ENCODE measurements at places on chromosomes 11 and 22.

- DNase-seq = no peak
These were observed 162.1 kb downstream of the MN1 start for GRCh38 chr22:27639248-27640086.

DNA sequence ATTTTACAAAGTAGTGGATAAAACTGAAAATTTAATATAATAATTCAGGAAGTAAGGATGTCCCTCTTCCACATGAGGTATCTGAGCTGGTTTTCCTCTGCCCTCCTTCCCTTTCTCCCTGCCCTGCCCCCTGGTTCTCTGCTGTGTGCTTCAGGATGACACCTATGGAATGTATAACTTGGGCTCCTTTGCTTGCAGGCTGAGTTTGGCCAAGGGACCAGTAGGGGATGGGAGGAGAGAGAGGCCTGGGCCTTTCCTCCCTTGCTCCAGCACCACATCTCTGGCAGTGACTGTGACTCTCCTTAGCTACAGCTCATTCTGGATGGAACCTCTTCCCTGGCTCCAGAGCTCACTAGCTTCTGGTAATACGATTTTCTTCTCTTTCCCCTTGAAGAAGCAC, 10.1 kb downstream of the IRAG1 start:
- DNase-seq = no peak

- no peak for DNase-seq
These were observed 1024.3 kb downstream of the BRD1 start for GRCh38 chr22:48803171-48803947.

DNA sequence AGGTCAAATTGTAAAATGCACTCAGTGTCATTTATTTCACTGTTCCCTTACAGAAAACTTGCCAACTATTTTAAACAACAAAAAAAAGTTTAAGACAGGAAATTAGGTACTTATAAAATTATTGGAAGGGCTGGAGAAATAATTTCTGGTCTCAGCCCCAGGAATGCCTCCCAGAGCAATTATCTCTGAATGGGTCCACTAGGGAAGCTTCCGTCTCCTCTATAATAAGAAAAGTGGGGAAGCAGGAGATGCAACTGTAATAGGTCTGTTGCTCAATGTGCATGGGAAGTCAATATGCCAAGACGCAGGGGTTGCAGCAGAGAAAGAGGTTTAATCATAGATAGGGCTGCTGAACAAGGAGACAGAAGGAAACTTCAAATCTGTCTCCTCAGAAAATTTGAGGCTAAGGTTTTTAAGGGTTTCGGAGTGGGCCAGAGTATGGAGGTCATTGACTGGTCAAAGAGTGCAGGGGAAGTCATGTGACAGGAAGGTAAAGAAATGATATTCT, 10.9 kb upstream of the RNF141 start:
- no peak for DNase-seq

DNA sequence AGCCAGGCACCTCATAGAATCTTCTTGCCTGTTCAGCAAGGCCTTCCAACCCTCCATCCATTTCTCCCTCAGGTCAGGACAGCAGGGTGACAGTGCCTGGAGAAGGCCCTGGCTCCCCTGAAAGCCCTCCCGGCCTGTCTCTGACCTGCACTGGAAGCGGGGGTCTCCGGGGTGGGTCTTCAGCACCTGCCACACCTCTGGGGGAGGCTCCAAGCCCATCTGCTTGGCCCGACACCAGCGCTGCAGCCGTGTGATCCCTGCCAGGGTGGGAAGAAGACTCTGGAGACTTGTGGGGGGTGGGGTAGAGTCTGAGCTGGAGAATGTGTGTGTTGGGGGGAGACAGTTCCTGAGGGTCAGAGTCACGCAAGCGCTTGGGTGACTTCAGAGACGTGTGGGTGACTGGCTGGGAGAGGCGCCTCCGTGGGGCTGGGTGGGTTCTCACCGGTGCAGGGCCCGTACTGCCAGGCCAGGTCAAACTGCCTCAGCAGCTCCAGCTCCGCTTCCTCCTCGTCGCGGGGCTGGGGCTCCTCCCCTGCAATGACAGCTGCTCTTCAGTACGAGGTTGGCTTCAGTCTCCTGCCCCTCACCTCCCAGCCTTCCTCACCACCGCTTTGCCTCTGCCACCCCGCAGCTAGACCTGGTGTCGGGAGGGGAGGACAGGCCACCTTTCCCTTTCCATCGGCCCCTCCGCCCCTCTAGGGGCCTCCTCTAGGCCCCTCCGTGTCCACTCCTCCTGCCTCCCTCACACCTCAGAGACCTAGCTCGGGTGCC, 615 bp downstream of the POLD4 start:
- DNase-seq = no peak

DNA sequence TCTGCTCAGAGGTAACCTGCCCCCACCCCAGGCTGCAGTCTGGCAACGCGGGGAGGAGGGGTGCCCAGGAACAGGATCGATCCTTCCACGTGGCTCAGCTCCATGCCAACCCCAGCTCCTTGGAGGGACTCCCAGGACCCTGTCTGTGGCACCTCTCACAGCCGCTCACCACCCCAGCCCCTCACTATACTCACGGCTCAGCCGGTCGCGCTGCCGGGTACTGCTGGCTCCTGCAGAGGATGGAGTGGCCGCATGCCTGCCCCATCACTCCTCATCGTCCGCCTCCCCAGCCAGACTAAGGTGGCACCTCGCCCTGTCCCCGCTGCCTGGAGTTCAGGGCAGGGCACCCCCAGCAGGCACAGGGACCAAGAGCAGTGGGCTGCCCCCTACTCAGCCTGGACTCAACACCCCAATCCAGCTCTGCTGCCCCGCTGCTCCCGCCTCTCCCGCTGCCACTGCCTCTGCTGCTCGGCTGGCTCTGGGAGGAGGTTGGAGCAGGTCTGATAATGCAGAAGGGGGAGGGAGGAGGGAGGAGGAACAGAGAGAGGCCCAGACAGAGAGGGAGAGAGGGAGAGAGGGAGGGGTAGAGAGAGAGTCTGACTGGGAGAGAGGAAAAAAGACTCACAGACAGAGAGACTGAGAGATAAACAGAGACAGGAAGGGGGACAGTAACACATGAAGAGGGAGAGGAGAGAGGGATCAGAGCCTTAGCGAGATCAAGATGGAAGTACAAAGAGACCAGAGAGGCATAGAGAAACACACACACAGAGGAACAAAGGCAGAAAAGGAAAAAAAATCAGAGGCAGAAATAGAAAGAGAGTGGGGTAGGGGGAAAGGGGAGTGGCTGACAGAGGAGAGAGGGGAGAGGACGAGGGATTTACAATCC, at the start of gene PDE2A:
PDE2A (minus strand) TSS at position 480 of the 886 bp plus-strand sequence; CDS start at position 265, 215 bp downstream.
- no peak for DNase-seq

GRCh38 chr11:116330439-116331185, 442.2 kb downstream of the BUD13 start:
- DNase-seq = no peak

GRCh38 chr22:47159592-47159991, 397.1 kb downstream of the TBC1D22A start:
- DNase-seq = no peak

DNA sequence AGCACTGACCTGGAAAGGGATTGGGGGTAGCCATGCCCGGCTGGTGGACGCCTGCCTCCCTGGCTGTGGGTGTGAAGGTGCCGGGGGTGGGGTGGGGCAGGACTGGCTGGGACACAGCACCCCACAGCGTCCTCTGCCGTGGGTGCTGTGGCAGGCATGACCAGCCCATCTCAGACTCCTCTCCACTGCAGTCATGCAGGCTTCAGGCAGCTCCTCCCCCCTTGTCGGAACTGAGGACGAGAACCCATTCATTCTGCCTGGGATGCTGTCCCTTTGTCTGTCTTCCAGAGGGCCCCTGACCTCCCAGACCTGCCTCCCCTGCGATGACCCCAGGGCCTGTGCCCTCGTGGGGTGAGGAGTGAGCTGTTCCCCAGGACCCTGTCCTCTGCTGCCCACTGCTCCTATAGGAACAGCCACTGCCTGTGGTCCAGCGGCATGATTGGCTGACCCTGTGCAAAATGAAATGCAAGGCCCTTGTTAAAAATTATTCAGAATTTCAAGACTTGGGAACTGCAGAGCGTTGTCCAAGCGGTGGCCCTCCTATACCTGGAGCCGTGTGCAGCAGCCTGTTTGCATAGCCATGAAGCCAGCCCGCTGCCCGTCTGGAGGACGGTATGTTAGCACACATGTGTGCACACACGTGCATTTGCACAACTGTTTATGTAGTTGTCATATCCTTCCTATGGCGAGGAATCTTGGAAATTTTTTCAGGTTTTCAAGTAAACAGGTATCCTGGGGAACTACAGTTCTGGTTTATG, 1122.3 kb downstream of the BRD1 start:
- no peak for DNase-seq

DNA sequence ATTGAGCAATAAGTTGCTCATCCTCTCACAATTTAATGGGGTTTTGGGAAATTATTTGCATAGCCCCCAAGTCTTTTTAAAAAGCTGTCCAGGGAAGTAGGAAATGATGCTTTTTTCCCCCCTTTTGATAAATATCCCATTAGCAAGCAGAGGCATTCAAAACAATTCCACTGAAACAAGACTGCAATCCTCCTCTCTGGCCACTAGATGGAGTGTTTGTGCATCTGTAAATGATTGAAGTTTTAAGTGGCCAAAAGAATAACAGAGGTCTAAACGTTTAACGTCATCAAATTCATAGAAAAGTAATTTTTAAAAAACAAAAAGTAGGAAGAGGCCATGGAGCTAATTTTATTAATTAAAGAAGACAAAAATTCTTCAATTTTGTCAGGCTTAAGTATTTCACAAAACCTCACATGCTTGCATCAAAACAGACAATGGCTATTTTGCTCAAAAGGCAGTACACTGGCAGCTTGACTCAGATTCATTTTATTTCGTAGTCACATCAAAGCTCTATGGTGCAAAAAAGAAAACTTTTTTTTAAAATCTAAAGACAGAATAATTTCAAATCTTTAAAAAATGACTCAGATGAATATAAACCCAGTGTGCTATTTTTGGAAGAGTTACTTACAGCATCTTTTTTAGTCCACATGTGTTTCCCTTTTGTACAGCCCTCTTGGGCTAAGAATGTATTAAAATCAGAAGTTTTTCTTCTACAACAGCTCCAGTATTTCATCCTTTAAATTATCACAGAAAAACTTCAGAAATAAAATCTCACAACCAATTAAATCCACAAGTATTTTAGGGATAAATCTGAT, 17.8 kb downstream of the CHORDC1 start:
- DNase-seq = no peak

DNA sequence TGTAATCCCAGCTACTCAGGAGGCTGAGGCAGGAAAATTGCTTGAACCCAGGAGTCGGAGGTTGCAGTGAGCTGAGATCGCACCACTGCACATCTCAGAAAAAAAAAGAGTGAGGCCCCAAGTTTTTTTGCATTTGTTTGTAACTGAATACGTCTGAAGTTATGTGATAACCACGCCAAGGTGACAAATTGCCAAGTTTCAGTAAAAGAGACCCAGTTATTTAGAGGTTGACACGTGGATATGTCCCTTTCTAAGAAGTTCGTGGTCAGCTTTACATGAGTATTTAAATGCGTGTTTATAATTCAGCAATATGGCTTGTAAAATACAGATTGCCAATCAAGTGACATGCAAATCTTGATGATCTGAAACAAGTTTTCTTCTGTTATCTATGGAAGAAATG, 8.0 kb downstream of the PPARA start:
- no peak for DNase-seq

DNA sequence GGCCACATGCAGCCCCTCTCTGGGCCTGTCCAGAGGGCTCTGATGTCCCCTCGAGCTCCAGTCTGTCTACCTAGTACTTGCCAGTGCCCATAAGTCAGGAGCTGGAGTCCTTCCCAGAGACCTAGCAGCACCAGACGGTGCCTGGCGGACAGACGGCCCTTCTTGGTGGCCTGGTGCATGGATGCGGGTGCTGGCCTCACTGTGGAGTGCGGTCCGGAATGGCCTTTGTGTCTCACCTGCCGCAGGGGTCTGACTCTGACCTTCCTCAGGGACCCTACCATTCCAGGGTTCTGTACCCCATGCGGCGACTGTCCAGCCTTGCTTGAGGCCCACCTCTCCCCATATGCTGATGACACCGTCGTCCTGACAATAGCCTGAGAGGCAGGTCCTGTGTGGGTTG, 29.4 kb upstream of the SMIM38 start:
- no peak for DNase-seq
